ENCODE measurements at places on chromosomes 16 and 17.

- no peak for DNase-seq
Observed at GRCh38 chr16:67187175-67187890, 2.6 kb downstream of the EXOC3L1 start.

GRCh38 chr17:43416998-43417890 is 18.5 kb downstream of the ARL4D start:
- DNase-seq: no peak

- no peak for DNase-seq
Observed at GRCh38 chr17:66445229-66445628, 142.8 kb downstream of the PRKCA start.

- no peak for DNase-seq
Observed at GRCh38 chr17:17134957-17135333, 71.2 kb downstream of the PLD6 start.

DNA sequence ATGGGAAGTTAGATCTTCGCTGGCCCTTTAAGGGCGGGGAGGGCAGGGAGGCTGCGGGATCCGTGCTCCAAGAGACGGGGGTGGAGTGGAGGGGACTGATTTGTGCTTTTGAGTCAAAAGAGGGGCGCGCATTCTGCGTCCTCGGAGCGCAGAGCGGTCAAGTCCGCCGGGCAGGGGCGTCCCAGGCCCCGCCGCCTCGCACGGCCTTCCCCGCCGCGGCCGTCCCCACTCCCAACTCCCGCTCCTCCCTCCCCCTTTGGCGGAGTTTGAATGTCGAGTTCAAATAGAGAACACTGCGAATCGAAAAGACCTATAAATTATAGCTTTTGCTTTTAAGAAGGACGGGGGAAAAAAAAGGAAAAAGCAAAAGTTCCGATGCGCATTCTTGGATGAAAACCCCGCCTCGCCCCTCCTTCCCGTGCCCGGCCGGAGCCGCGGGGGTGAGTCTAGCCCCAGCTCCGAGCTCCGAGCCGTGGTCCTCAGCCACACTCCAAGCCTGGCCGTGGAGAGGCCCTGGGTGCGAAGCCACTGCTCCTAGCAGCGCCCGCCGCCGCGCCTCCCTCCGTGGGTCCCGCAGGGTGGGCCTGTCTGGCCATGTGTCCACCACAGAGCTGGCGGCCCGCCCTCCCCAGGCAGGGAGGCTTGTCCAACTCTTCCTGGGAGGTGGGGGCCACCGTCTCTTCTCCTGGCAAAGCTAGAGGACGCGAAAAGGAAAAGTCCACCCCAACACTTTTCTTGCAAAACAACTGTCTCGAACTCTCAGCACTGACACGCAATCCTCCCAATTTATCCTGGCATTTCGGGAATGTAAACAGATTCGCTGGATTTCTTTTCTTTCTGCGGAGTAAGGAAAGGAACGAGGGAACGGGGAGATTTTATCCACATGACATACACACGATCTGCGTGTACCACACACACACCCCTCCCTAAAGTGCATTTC is 3.6 kb downstream of the CBX8 start:
- DNase-seq: no peak

DNA sequence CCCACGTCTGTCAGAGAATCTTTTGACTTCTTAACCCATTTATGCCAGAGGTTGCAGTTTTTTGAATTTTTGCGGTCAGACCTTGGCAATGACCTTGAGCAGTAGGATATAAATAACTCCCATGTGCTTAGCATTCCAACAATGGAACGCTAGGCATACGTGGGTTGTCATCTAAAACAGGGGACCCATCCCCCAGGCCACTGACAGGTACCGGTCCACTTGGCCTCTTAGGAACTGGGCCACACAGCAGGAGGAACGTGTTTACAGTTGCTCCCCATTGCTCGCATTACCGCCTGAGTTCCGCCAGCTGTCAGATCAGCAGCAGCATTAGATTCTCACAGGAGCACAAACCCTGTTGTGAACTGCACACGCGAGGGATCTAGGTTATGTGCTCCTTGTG is 76.8 kb upstream of the LGALS9 start:
- DNase-seq: no peak

- no peak for DNase-seq
Observed at GRCh38 chr17:68507576-68507975, 4.7 kb upstream of the PRKAR1A start.

GRCh38 chr16:2977440-2977839 is 2.8 kb downstream of the PKMYT1 start:
- DNase-seq: no peak

DNA sequence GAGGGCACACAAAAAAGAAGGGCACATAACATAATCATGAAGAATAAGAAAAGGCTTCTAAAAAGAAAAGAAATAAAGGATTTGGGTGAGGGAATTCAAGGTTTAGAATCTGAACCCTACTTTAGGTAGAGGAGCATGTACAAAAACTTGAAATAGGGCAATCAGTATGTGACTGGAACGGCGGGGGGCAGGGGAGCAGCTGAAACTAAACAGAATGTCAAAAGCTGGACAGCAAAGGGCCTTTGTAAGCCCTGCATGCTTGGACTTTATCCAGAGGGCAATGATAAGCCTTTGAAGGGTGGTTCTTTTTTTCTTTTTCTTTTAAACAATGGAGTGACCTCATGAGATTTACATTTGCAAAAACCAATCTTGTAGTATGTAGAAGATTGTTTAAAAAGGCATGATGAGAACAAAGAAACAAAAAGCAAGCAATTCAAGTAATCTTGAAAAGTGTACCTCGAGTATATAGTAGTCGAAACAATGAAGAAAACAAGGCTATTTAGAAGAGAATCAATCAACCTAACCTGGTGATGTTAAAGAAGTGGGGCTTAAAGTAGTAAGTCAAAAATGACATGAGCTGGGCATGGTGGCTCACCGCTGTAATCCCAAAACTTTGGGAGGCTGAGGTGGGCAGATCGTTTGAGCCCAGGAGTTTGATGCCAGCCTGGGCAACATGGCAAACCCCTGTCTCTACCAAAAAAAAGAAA is 46.7 kb upstream of the ANKFY1 start:
- DNase-seq: no peak

DNA sequence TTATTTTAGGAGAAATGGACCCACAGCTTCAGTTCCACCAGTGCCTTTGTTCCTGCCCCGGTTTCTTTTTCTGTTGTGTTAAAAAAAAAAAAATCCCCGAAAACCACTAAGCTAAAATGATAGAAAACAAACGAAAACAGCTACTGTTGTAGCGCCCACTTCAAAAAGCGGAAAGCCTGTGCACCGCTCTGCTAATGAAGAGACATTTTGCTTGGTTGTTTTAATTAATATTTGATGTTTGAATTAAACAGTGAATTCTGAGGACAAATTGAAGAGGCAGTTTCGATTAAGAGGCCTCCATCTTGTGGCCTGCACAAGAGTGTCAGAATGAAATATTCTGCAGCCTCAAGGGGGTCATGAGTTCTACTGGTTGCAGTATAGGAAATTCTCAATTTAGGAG is 186.7 kb downstream of the RPTOR start:
- no peak for DNase-seq

DNA sequence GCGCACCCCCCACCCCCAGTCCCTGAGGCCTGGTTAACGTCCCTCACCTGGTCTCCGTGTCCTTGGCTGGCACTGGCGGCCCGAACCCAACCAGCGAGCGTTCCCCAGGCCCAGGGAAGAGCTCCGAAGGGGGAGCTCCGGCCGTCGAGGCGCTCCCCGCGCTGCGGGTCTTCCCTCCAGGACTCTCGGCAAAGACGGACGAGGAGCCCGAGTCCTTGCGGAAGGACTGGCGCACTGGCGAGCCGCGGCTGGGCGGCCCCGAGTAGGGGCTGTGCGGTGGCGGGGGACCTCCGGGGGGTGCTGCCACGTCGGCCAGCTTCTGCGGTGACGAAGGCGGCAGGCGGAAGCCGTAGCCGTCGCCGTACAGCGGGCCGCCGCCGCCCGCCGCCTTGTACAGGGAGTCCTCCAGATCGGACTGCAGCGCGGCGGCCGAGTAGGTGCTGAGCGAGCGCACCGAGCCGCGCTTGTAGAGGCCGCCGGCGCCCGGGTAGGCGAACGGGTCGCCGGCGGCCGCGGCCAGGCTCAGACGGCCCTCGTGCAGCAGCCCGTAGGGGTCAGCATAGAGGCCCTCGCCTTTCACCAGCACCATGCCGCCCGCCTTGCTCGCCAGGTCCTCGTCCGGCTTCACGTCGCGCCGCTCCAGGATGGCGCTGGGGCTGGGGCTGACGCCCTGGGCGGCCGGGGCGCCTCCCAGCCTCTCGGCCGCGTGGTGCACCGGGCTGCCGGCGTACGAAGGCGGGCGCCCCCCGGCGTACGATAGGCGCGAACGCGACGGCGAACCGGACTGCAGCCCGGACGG is 44.1 kb downstream of the SRCIN1 start:
- DNase-seq: no peak
